ENCODE measurements at places on chromosomes 5 and 9.

DNA sequence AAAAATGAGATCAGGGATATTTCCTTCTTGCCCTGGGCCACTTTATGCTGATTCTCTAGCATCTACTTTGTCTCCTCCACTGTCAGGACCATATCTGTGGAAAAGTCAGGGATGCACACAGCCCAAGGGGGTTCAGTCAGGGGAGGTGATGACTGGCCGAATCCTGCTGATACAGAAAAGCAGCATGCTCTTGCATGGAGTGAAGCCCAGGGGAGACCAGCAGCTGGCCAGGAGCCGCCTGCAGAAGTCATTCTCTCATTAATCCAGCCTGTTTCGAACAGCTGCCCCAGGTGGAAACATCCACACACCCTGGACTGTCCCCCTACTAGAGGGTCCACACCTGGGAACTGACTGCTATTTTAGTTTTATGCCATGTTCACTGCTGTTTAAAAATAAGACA, 177.1 kb downstream of the ATP10B start:
- H3K36me3 ChIP-seq = no peaks in the 10 kb centered on the region
- no peaks in the 10 kb centered on the region for H3K27me3 ChIP-seq
- H3K4me1 ChIP-seq = no peaks in the 10 kb centered on the region
- no peak overlapping the region for H3K27ac ChIP-seq

DNA sequence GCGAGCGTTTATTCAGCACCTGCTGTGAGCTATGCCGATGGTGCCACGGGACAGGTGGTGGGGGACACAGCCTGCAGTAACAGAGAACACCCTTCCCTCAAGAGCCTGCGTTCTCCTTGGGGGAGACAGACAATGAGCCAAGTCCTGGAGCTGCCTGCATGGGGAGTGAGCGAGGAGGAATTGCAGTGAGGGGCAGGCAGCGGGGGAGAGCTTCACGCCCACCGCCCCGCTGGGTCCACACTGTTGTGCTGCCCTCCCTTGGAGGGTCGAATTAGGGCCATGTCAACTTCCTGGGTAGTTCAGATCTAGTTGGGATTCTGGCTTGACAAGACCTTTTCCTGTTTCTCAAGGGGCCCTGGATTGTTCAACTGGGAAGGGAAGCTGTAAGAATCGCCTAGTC, 55.5 kb upstream of the N4BP3 start:
- H3K36me3 ChIP-seq = no peaks in the 10 kb centered on the region
- no peak overlapping the region for H3K27ac ChIP-seq
- H3K27me3 ChIP-seq = no peaks in the 10 kb centered on the region
- H3K4me3 ChIP-seq = no peak overlapping the region

GRCh38 chr9:114097613-114098020, 1.5 kb downstream of the KIF12 start:
- no peaks in the 10 kb centered on the region for H3K36me3 ChIP-seq
- H3K4me1 ChIP-seq = peaks cover 14% of the 10 kb centered on the region
- DNase-seq = no peak
- H3K27me3 ChIP-seq = peaks cover 31% of the 10 kb centered on the region
- no peak overlapping the region for H3K4me3 ChIP-seq

DNA sequence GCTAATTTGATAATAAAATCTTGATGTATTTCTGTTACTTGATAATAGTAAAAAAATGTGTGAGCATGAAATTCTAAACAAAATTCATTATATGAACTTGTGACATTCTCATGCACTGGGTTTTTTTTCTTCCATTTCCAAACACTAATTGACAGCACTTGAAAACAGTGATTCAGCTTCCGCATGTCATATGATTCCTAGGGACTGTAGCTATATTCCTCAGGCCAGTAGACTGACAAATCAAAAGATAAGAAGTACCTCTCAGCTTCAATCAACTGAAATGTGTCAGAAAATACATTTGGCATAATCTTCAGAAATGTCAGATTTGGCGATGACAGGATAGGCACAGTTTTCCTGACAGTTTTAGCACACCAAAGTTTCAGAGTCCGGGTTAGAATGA, 52.5 kb downstream of the EFNA5 start:
- no peak overlapping the region for H3K4me3 ChIP-seq
- H3K4me1 ChIP-seq = no peaks in the 10 kb centered on the region
- no peaks in the 10 kb centered on the region for H3K27me3 ChIP-seq

All from muscle of leg (tissue), 16 donors.